ENCODE measurements at places on chromosomes 1 and 21.

- DNase-seq: no peak
These were observed 131.5 kb upstream of the CTTNBP2NL start for GRCh38 chr1:112264553-112264952.

- no peak for DNase-seq
These were observed 18.1 kb downstream of the JAM2 start for GRCh38 chr21:25657140-25657539.

DNA sequence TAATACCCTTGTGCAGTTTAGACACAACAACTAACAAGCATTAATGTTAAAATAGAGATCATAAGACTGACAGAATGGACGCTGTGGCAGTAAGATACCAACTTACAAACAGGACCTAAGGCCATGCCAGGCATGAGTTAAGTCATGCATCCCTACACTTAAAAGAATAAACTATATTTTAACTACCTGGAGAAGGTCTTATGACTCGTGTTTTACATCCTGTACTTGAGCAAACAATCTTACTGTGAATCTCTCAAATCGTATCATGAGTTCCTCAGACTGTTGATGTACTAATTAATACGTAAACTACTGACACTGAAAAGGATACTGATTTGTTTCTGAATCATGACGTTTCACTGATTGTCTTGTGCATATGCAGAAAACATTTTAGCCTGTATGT is 2.0 kb upstream of the RSPH1 start:
- DNase-seq: no peak

DNA sequence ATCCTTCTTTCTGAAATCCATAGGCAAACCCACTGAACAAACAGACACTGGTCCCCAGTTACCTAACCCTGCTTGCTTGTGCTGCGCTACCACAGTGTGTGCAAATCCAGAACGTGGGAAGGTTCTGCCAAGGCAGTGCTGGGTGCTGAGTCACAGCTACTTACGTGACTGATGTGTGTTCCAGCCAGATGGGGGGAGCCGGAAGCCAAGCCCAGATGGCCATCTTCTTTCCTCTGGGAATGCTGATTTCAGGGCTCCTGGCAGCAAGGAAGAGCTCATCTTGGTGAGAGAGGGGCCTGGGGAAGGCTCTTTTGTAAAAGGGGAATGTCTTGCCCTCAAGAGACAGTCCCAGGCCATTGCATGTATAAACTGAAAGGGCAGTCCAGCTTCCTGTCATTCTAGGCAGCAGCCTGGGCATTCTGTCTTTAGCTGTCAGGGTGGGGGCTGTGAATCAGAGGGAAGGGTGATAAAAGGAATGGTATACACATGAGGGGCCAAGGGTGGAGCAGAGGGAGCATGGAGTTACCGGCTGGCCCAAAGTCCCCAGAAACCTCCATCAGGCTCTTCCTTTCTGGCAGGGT is 54.1 kb downstream of the CD46 start:
- no peak for DNase-seq

DNA sequence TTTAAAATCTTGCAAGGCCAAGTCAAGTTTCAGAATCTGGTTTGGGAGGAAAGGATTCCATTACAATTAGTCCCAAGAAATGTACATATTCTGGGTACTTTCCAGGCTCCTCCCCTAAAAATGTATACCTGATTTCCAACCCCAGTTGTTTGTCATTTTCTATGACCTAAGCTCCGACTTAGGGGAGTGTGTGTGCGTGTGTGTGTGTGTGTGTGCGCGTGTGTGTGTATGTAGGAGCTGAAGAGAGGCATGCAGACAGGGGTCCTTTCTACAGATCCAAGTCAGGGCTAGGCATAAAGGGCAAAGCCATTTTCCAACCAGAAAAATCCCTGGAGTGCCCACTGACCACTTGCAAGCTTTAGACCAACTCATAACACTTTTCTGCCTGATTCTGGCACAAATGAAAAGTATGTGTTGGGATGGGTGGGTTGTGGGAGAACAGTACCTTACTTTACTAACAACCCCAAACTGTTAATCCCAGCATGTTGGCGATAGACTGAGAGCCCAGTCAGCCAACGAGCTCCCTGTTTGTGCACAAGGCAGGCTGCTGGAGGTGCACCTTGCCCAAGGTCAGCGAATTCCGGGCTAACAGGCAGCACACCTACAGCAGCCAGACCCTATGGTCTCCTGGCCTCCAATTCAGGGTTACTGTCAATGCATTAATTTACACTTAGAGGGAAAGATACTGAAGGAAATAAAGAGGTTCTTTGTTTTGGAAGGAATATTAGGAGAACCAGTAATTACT is 1.7 kb downstream of the TRABD2B start:
- DNase-seq: no peak

- peak; percentile 98 for DNase-seq
These were observed 23.0 kb upstream of the HPDL start for GRCh38 chr1:45303520-45304310.

DNA sequence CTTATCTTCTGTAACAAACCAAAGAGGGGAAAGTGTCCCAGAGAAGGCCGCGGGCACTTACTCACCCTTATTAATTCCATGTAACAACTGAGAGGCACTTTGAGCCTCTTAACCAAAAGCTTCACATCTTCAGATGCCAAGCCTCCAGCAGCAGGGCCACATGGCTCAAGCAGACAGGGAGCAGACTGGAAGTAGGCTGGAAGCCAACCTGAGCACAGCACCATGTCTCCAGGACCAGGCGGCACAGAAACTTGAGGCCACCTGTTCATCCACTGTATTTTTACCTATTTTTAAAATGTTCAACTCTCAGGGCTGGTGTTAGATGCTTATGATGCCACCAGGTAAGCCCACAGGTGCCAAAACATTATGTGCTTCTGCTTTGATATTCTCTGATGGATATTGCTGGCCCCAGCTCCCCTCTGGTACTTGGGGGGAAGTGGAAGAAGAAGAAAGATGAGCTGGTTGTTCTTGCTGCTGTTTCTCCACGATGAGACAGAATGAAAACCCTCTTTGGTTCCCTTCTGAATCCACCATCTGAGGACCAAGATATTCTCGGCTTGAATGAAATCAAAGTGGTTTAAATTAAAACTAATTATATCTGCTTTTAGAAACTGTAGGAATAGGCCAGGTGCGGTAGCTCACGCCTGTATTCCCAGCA is 30.6 kb upstream of the SDE2 start:
- no peak for DNase-seq

DNA sequence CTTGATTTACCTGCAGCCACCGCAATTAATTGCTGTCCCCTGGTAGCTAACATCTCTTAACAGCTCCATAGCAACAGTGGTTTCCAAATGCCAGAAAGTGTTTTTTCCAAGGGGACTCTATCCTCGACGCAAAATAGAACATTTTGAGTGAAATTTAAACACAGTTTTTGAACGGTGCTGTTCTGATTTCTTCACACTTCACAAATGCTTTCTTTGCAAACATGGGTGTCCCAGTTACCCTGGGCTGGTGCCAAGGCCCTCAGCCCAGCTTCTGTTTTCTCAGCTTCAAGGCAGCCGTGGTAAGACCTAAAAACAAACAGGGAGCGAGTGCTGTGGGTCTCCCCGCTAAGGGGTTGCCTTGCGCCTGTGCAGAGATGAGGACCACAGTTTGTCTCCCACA is 147.3 kb upstream of the VAMP3 start:
- DNase-seq: no peak

DNA sequence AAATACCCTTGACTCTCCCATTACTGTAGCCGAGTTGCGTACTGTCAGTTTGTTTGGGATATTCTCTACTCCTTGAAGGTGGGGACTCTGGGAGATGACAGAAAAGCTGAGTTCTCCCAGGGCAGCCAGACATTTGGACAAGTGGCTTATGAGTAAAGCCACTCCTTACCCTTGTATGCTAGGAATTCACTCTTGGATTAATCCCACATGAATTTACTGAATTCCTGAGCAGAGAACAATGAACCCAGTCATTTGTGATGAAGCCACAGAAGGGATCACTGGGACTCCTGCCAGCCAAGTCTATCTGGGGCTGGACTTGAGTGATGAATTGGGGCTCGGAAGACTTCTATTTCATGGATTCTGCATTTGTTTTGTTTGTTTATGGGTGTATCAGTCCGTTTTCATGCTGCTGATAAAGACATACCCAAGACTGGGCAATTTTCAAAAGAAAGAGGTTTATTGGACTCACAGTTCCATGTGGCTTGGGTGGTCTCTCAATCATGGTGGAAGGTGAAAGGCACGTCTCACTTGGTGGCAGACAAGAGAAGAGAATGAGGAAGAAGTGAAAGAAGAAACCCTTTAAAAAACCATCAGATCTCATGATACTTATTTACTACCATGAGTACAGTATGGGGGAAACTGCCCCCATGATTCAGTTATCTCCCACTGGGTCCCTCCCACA is 25.1 kb downstream of the C1orf116 start:
- no peak for DNase-seq

DNA sequence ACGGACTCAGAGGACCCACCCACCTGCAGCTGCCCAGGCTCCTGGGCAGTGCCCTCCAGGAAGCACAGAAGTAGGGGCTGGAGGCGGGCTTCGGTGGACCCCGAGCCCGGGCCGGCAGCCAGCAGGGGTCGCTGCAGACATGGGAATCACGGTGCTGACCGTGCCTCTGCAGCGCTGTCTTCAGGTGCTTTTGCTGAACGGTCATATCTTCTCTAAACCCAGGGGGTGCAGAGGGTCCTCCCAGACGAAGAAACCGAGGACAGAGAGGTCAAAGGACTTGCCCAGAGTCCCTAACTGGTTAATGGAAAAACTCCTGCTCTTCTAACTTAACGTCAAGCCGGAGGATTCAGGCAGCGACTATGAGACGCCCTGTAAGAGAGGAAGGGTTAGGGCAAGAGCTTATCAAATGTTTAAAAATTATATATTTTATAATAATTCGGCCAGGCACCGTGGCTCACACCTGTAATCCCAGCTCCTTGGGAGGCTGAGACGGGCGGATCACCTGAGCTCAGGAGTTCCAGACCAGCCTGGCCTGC is 21.5 kb upstream of the LEFTY2 start:
- peak; percentile 37 for DNase-seq

GRCh38 chr21:39346671-39347331 is 2.1 kb downstream of the HMGN1 start:
- no peak for DNase-seq

GRCh38 chr1:59561796-59562195 is 253.0 kb upstream of the HOOK1 start:
- no peak for DNase-seq

DNA sequence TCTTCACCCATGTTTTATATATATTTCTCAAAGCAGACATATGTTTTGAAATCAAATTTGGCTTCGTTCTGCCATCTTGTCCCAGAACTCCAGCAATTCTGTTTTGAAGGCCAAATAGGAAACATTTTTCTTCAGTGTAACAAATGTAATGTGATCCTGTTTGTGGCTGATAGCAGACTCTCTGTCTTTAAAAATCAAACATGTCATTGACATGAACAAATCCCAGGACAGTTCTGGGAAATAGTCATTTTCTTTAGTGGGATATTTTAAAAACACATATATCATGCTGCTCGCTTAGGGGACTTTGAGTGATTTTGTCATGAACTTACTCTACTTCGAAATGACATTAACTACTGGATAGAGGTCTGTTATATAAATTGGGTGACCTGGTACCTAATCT is 51.4 kb downstream of the HMCN1 start:
- DNase-seq: no peak

DNA sequence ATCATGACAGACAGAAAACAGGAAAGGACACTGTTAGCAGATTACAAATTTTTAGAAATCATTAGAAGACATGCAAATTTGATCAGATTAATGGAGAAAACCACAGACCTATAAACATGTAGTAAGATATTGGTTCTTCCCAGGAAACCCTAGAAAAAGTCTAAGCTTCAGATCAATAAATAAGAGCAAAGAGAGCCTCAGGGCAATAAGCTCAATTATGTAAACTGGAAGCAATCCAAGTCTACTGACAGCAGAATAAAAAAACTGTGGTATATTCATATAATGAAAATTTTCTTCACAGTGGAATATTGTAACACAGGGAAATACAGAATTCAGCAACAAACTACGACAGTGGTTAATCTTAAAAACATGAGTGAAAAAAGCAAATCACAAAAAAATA is 36.3 kb downstream of the NRDC start:
- DNase-seq: no peak

Measured in T-helper 17 cell (primary cell).